IMR-90 (cell line): ENCODE measurements at places on chromosomes 5 and 9. TPM values are rescaled to one million over a fixed set of nuclear protein-coding genes. Genes with fewer than 3 reads are reported as not detected.

DNA sequence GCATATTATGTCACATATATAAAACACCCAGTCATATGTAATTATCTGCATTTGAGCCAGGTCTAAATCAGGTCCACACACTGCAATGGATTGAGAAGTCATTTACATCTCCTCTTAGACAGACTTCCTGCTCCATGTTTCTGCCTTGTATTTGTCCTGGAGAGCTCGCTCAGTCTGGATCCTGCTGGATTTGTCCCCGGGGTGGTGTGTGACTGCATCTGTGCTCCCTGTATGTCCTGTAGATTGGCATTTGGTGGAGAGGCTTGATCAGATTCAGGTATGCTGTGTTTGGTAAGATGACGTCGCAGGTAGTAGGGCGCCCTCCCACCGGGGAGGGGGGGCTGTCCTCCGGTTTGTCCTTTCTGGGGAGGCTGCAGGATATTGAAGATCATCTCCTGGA lies 33.6 kb upstream of the IER5L start:
- no peaks in the 10 kb centered on the region for H3K4me1 ChIP-seq
- H3K27me3 ChIP-seq = peaks cover 2% of the 10 kb centered on the region; the same call in 1 of the 2 replicates
- H3K27ac ChIP-seq = no peak overlapping the region
- no peak for DNase-seq
- H3K36me3 ChIP-seq = no peaks in the 10 kb centered on the region

GRCh38 chr9:105055917-105056316 lies 128.0 kb upstream of the ABCA1 start:
- no peaks in the 10 kb centered on the region for H3K27me3 ChIP-seq
- peak overlapping the region; percentile 58; the same call in 1 of the 2 replicates for H3K27ac ChIP-seq
- no peaks in the 10 kb centered on the region for H3K36me3 ChIP-seq
- H3K4me1 ChIP-seq = peaks cover 15% of the 10 kb centered on the region

- peak; percentile 88 for DNase-seq
- H3K4me3 ChIP-seq = no peak overlapping the region
- H3K4me1 ChIP-seq = peaks cover 12% of the 10 kb centered on the region
- H3K27ac ChIP-seq = no peak overlapping the region
- no peaks in the 10 kb centered on the region for H3K36me3 ChIP-seq
Observed at GRCh38 chr5:135456238-135457099, 4.3 kb upstream of the TIFAB start.

GRCh38 chr5:39121315-39121714 lies 47.1 kb upstream of the RICTOR start:
- no peak overlapping the region for H3K27ac ChIP-seq
- no peak overlapping the region for H3K4me3 ChIP-seq
- no peaks in the 10 kb centered on the region for H3K36me3 ChIP-seq
- H3K27me3 ChIP-seq = no peaks in the 10 kb centered on the region
- peaks cover 3% of the 10 kb centered on the region; the same call in 1 of the 2 replicates for H3K4me1 ChIP-seq

GRCh38 chr5:56838409-56839039 lies 23.2 kb downstream of the MAP3K1 start:
- H3K4me1 ChIP-seq = peaks cover 11% of the 10 kb centered on the region
- H3K4me3 ChIP-seq = peak overlapping the region; percentile 47; the same call in 1 of the 2 replicates
- DNase-seq = peak; percentile 74
- no peaks in the 10 kb centered on the region for H3K36me3 ChIP-seq
- no peaks in the 10 kb centered on the region for H3K27me3 ChIP-seq

Gene DMRT3
- total RNA-seq = not detected in 2 replicates

- no peaks in the 10 kb centered on the region for H3K27me3 ChIP-seq
- no peak overlapping the region for H3K27ac ChIP-seq
- no peaks in the 10 kb centered on the region for H3K36me3 ChIP-seq
- H3K4me3 ChIP-seq = no peak overlapping the region
- H3K4me1 ChIP-seq = peaks cover 5% of the 10 kb centered on the region
Observed at GRCh38 chr9:76882686-76883085, 23.2 kb downstream of the PRUNE2 start.

GRCh38 chr9:124735121-124735520 lies 36.0 kb downstream of the NR6A1 start:
- peak; percentile 53 for DNase-seq
- H3K27ac ChIP-seq = no peak overlapping the region
- no peaks in the 10 kb centered on the region for H3K27me3 ChIP-seq
- H3K4me1 ChIP-seq = peaks cover 7% of the 10 kb centered on the region
- H3K4me3 ChIP-seq = no peak overlapping the region

Gene SYK
- total RNA-seq = not detected in 2 replicates

GRCh38 chr5:172690258-172691075 lies 49.4 kb downstream of the NEURL1B start:
- no peaks in the 10 kb centered on the region; the same call in 1 of the 2 replicates for H3K36me3 ChIP-seq
- DNase-seq = no peak
- no peak overlapping the region for H3K4me3 ChIP-seq
- H3K27ac ChIP-seq = no peak overlapping the region

DNA sequence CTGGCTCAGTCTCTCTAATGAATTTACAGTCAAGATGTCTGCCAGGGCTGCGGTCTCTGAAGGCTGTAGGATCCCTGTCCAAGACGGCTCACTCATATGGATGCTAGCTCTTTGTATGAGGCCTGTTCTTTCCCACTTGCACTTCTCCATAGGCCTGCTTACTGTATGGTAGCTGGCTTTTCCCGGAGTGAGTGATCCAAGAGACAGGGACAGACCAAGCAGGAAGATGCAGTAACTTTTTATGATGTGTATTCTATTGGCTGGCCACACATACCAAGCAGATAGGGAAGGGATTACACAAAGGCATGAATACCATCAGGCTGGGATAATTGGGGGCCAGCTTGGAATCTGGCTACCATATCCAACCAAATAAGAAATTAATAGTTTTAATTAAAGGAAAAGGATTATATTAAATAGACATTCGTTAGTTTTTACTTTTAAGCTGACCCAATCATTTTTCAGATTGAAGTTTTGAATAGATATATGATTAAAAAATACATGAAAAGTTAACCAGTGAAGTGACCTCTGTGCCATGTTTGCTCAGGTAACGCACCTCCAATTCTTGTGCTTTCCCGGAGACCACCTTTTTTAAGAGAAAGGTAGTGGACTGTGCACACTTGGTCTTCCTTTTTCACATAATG lies 20.6 kb downstream of the NSD1 start:
- peak overlapping the region; percentile 68; the same call in 1 of the 2 replicates for H3K27ac ChIP-seq
- DNase-seq = peak; percentile 36
- H3K4me1 ChIP-seq = peaks cover 2% of the 10 kb centered on the region
- no peaks in the 10 kb centered on the region for H3K27me3 ChIP-seq
- H3K36me3 ChIP-seq = peaks cover 15% of the 10 kb centered on the region
- no peak overlapping the region for H3K4me3 ChIP-seq

DNA sequence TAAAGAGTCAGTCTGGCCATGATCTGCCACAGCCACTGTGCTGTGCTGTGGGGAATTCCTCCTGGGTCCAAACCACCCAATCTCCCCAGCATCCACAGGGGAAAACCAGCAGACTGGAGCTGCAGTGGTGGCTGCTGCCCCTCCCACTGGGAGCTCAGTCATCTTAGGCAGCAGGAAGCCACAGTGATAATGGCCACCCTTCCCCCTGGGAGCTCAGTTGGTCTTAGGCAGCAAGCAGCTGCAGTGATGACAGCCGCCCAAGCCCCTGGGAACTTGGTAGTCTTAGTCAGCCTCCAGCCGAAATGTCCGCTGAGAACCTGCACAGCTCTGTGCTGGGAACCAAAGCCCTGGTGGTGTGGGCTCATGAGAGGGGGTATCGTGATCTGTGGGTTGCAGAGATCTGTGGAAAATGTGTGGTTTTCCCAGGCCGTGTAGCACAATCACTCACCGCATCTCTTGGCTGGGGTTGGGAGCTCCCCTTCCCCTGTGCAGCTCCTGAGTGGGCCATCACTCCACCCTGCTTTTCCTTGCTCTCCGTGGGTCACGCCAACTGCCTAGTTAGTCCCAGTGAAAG lies 38.4 kb upstream of the SMIM15 start:
- H3K4me1 ChIP-seq = peaks cover 2% of the 10 kb centered on the region; the same call in 1 of the 2 replicates
- peak; percentile 26 for DNase-seq
- no peak overlapping the region for H3K4me3 ChIP-seq
- H3K27ac ChIP-seq = no peak overlapping the region

DNA sequence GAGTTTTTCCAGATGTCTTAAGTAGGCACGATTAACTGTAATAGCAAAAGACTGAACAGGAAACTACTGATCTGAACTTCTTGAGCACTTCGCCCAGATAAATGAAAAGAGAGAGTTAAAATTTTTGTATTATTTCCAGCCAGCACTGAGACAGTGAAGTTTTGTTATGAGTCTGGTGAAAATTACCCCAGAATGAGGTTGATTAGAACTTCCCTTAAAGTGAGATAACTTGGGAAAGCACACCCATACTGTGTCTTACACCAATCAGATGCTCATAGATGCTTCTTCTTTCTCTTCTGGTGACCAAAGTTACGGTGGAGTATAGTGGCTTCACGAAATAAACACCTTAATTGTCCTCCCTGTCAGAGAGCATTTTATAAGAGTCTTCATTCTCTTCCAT lies 131.8 kb upstream of the SLC12A2 start:
- DNase-seq = no peak
- no peaks in the 10 kb centered on the region for H3K27me3 ChIP-seq
- no peak overlapping the region for H3K4me3 ChIP-seq

DNA sequence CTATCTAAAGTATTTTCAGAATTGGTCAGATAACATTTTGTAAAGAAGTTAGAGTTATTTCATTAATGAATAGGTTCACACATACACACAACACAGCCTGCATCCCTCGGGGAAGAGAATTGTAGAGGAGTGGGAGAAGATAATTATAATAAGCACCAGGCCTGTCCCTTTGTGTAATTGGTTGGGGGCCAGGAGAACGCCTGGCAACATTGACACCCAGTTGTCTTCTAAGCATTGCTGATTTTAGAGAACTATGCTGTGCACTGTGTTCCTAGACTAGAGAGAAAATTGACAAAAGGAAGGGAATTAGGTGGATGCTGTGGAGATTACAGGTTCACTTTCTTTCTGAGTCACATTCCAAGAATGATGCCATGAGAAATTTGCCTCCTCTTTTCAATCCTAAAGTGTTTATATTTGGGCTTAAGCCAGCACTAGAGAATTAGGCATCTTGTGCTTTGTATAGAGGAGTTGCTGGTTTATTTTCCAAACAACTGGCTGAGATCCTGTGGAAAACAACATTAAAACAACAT lies 247.6 kb downstream of the COX7C start:
- H3K27ac ChIP-seq = no peak overlapping the region
- H3K36me3 ChIP-seq = no peaks in the 10 kb centered on the region
- no peaks in the 10 kb centered on the region for H3K4me1 ChIP-seq
- H3K27me3 ChIP-seq = no peaks in the 10 kb centered on the region
- H3K4me3 ChIP-seq = no peak overlapping the region
- DNase-seq = no peak

GRCh38 chr5:133635051-133635450 lies 22.7 kb upstream of the FSTL4 start:
- H3K4me1 ChIP-seq = no peaks in the 10 kb centered on the region
- H3K27ac ChIP-seq = no peak overlapping the region
- no peaks in the 10 kb centered on the region for H3K27me3 ChIP-seq
- no peaks in the 10 kb centered on the region for H3K36me3 ChIP-seq

DNA sequence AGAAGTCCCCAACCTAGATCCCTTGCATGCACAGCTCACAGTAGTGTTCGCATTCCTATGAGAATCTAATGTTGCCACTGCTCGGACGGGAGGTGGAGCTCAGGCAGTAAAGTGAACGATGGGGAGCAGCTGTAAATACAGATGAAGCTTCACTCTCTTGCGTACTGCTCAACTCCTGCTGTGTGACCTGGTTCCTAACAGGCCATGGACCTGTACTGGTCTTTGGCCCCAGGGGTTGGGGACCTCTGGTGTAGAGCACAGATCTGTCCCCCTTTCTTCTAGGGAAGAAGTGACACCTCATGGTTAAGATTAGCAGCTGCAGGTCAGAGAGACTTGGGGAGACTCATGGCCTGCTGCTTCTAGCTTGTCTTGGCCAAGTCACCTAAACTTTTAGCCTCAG lies 7.1 kb downstream of the ARHGEF28 start:
- DNase-seq = no peak
- H3K4me3 ChIP-seq = no peak overlapping the region

GRCh38 chr9:5357431-5358105 lies 17.9 kb upstream of the RLN1 start:
- H3K4me3 ChIP-seq = no peak overlapping the region
- no peaks in the 10 kb centered on the region for H3K4me1 ChIP-seq
- no peaks in the 10 kb centered on the region for H3K36me3 ChIP-seq

Gene STOM
- 84.8 and 103 TPM in 2 replicates for total RNA-seq

Gene WDR5
- total RNA-seq = 18.3 and 19.2 TPM in 2 replicates

DNA sequence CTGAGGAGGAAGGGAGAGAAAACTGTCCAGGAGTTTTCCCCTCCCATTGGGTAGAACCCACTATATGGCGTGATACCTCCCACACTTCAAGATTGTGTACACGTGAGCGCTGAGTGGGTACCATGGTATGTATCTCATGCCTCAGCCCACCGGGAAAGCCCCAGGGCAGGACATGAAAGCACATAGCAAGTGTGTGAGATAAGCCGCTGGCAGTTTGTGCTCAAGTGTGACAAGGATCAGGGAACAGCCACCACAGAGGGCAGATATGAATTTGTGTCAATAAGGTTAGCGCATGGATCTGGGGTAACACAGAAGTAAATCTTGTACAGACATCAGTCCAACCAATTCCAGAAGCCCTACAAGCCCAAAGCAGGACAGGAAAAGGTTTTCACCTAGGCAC lies 42.6 kb upstream of the NAA35 start:
- H3K36me3 ChIP-seq = no peaks in the 10 kb centered on the region
- no peak overlapping the region for H3K4me3 ChIP-seq
- no peaks in the 10 kb centered on the region; the same call in 1 of the 2 replicates for H3K27me3 ChIP-seq
- H3K4me1 ChIP-seq = no peaks in the 10 kb centered on the region
- no peak overlapping the region for H3K27ac ChIP-seq
- no peak for DNase-seq

GRCh38 chr5:56072863-56073766 lies 78.4 kb upstream of the IL6ST start:
- no peaks in the 10 kb centered on the region for H3K36me3 ChIP-seq
- DNase-seq = peak; percentile 41
- H3K4me1 ChIP-seq = peaks cover 15% of the 10 kb centered on the region; the same call in 1 of the 2 replicates
- no peaks in the 10 kb centered on the region for H3K27me3 ChIP-seq
- no peak overlapping the region for H3K4me3 ChIP-seq
- H3K27ac ChIP-seq = no peak overlapping the region

Gene PCDHGA8
- total RNA-seq = 2.0 and 2.2 TPM in 2 replicates

- H3K36me3 ChIP-seq = no peaks in the 10 kb centered on the region
- H3K27ac ChIP-seq = no peak overlapping the region
- DNase-seq = no peak
- peaks cover 32% of the 10 kb centered on the region for H3K27me3 ChIP-seq
Observed at GRCh38 chr5:138275379-138275782, 960 bp upstream of the GFRA3 start.

Gene NRG2
- 0.18 TPM in 1 of 2 replicates, not detected in the other for total RNA-seq

DNA sequence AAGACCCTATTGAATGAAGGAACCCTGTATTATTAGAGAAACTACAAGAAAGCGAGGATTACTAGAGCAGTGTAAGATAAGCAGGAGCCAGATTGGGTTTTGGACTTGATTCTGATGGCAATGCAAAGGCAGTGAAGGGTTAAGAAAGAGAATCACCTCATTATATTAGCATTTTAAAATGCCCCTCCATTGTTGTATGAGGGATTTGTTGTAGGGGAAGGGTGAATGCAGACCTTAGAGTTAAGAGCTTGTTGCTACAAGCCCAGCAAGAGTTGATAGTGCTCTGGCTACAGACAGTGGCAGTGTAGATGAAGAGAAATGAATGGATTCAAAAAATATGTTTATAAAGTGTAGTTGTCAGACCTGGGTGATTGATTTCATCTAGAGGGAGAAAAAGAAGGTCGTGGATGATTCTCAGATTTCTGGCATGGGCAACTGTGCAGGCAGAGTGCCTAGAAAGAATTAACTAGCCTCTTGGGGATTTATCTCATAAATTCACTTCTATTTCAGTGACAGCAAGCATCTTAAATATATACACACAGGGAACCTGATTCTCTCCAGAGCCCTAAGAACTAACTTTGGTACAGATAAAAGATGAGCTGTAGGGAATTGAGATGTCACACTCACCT lies 344.8 kb downstream of the ARRDC3 start:
- no peaks in the 10 kb centered on the region for H3K27me3 ChIP-seq
- H3K4me1 ChIP-seq = no peaks in the 10 kb centered on the region
- H3K27ac ChIP-seq = no peak overlapping the region
- H3K36me3 ChIP-seq = no peaks in the 10 kb centered on the region
